CD4-positive, alpha-beta memory T cell (primary cell): ENCODE measurements at places on chromosomes 16 and 17. TPM values are rescaled to one million over a fixed set of nuclear protein-coding genes. Genes with fewer than 3 reads are reported as not detected.

- no peak for DNase-seq
Measured at GRCh38 chr16:74654536-74655050, 12.1 kb downstream of the RFWD3 start.

HOXB13 gene
- polyA plus RNA-seq = not detected

- no peak for DNase-seq
Measured at GRCh38 chr16:80791411-80791810, 13.0 kb downstream of the CDYL2 start.

DNA sequence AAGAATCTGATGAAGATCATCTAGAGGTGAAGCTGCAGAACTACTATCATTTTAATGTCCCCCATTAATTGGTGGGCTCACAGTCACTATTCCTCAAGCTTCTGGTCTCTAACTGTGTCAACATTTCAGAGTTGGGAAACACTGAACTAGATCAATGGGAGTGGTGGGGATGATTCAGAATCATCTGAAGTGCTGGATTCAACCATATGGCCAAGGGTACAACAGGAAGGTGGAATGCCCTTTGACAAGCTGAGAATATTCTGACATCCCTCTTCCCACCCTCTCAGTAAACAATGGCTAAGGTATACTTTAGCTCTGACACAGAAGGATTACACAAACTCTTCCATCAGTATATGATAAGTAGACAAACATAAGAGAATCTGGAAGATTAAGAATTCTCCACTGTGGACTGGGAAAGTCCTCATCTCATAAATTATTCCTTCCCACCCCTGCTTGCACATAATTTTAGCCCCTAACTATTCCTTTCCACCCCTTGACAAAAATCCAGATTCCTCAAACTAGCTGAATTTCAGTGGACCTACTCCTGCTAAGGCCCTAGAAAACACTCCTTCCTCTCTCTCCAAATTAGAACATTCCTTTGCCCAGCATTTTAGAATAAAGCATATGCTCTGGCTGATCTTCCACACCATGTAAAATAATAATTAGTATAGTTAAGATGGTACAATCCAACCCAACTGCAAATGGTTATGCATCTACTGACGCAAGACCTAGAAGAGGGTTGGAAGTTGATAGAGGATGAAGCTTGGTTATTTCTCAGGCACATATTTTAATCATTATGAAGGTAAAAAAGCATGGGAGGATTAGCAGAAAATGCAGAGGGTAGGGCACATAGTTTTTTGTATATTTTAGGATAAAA lies 16.3 kb upstream of the RFFL start:
- DNase-seq = no peak

- no peak for DNase-seq
Measured at GRCh38 chr16:47777220-47777619, 316.1 kb downstream of the PHKB start.

GRCh38 chr16:67170168-67170948 lies at the start of gene NOL3:
NOL3 (plus strand) TSS chr16:67170538.
- DNase-seq = no peak

DNA sequence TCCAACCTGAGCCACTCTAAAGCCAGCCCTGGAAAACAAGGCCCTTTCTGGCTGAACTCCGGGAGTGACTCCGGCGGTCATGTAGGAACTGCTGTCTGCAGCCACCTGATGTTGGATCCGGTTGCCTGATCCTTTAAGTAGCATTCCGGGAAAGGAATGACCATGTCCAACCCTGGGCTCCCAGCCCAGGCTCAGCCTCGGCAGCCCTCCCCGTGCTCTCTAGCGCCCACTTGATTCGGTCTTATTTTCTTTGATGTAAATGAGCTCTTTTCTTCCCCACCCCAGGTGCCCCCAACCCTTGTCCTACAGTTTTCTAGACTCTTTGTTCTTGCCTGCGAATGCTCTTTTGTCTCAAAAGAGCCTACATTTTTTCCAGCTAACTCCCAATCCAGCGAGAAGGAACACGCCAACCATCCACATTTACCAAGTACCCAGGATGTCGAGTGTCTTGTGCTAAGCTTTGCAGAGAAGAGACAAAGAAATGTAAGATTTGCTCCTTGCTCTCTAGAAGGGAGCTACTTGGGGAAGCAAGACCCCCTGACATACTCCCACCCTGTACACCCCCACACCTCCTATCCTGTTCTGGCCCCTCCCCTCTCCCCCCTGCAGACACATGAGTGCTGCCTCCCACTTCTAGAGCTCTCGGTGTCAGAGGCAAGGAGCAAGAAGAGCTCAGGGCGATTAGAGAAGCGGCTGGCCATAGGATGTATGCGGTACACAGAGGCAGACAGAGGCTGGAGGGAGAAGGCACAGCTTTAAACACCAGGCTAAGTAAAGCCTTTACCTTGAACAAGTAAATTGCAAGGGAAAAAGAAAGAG lies 53.8 kb downstream of the COG7 start:
- no peak for DNase-seq

AIPL1 gene
- polyA plus RNA-seq = not detected

GRCh38 chr16:17561056-17561455 lies 90.3 kb upstream of the XYLT1 start:
- DNase-seq = no peak
